ENCODE measurements at places on chromosomes 12 and 14. TPM values are rescaled to one million over a fixed set of nuclear protein-coding genes. Genes with fewer than 3 reads are reported as not detected.

GRCh38 chr12:58583529-58583928 is 336.8 kb downstream of the LRIG3 start:
- DNase-seq, result no peak

MYF5 gene
- not detected for total RNA-seq

NXPH4 gene
- not detected for total RNA-seq

TAS2R9 gene
- not detected for total RNA-seq

KRT81 gene
- total RNA-seq, result not detected

NKX2-1 gene
- not detected for total RNA-seq

DNA sequence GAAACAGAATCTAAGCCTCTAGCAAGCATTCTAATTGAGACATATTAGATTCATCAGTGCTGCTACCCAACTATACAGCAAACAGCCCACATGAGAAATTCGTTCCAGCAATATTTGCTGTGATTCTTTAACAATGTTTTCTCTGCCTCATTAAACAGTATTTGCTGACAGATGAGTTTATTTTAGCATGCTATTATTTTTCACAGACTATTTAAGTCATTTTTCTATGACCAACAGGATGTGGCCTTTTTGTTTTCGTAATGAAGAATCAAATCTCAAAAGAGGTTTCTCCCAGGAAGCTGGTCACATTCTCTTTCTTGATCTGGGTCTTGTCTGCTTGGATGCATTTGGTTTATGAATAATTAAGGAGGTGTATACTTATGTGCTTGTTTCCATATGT is 23.2 kb upstream of the SERPINA12 start:
- no peak for DNase-seq

TSPAN9 gene
- 116 TPM for total RNA-seq

DNA sequence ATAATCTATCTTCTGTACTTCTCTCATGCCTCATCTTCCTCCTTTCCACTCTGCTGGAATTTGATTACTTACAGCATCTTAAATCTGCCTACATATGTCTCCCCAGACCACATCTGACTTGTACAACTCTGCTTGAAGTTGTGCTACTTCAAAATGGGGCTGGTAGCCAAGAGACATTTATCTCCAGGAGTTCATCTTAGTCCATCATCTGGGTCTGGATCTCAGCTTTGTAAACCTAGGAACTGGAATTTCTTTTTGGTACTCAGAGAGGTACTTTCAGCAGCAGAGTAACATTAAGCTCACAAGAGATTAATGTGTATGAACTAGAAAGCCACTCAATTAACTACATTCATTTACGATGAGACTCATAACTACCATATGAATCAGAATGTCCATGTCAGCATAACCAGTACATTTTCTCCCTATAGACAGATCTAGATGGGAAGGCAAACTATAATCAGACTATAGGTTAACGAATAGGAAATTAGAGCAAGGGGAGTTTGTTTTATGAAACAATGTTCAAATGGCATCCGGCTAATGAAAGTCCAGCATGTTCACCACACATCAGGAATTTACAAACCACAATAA is 178.8 kb downstream of the CEP128 start:
- no peak for DNase-seq

ATN1 gene
- 144 TPM for total RNA-seq

DNA sequence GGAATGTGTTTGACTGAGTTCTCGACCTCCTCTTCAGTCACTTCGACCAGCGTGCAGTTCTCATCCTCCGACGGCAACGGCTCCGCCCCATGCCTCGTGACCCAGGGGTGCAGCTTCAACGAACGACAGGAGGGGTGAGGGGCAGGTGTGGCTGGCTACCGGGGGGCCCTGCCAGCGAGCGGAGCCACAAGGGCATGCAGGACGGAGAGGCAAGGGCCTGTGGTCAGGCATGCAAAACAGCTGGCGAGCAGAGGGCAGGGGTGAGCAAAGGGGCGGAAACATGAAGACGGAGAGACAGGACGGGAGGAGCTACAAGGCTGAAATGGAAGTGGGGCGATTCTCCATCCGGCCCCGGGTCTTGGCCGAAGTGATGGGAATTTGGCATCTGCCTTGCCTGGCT is 38.7 kb downstream of the P2RX4 start:
- DNase-seq, result no peak

DNA sequence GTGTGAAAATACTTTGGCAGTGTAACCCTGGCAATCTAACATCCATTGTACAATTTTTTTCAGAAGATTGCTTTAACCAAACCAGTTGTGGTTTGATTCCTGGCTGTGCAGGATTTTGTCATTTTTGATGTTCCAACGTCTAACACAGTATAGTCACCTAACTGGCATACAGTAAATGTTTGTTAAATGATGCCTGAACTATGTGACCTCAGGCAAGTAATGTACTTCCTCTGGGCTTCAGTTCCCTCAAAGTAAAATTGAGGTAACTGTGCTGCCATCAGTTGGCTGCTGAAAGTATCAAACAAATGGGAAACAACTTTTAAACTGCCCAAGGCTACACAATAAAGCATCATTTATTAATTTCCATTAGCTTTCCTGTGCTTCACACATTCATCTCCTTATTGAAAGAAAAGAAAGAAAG is 4.3 kb downstream of the TM7SF3 start:
- DNase-seq, result no peak

GRCh38 chr12:95396849-95397468 is 77.0 kb upstream of the METAP2 start:
- DNase-seq, result no peak

LPAR5 gene
- 2.7 TPM for total RNA-seq

DNA sequence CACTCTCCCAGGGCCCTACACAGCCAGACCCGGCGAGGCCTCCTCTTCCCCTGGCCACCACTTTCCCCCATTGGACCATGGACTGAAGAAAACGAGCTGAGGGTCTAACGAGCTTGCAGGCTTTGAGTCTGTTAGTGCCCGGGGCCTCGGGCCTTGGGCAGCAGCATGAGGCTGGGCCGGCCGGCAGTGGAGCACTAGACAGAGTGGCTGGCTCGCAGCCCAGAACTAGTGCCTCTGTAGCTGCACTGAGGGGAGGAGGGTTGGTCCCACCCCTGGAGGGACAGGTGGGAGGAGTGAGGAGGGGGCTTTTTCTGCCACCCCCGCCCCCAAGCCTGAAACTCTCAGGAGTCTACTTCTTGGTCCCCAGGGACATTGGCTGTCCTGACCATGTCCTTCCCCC is 38.7 kb downstream of the SLC6A12 start:
- DNase-seq, result no peak

VDR gene
- 2.3 TPM for total RNA-seq

DNA sequence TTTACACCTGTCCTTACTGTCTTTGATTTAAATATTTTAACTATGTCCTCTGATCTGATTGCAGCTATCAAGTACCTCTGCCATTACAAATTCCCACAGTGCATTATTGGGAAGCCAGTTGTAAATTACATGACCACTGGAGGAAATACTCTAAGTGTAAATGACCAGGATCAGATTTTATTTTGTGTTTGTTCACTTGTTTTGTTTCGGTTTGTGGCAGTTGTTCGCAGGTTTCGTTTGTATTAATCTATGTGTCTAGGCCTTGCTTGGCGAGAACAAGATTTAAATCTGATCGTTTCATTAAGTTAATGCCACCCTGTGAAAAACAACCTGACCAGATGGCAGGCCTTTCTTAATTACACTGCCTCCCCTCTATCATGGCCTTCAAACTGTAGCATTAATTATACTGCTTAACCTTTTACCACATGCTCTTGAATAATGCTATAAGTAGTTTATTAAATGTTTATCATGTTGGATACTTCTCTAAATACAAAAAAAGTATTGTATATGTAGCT is 990.1 kb downstream of the TMTC2 start:
- DNase-seq, result no peak

DNA sequence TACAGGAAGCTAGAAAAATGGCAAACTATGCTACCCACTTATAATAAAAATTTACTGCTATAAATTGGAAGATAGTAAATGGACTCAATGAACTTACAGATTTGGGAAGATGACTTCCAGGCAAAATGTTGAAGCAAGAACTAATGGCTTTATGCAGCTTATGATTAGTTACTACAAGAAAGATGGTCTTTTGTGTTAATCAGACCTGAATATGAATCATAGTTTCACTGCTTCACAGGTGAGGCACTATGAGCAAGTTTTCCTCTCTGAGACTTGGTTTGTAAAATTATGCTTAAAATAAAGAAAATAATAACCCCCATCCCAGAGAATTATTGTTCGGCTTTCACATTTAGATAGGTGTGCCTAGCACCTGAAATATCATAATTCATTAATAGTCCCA is 19.8 kb upstream of the DCN start:
- no peak for DNase-seq

DNA sequence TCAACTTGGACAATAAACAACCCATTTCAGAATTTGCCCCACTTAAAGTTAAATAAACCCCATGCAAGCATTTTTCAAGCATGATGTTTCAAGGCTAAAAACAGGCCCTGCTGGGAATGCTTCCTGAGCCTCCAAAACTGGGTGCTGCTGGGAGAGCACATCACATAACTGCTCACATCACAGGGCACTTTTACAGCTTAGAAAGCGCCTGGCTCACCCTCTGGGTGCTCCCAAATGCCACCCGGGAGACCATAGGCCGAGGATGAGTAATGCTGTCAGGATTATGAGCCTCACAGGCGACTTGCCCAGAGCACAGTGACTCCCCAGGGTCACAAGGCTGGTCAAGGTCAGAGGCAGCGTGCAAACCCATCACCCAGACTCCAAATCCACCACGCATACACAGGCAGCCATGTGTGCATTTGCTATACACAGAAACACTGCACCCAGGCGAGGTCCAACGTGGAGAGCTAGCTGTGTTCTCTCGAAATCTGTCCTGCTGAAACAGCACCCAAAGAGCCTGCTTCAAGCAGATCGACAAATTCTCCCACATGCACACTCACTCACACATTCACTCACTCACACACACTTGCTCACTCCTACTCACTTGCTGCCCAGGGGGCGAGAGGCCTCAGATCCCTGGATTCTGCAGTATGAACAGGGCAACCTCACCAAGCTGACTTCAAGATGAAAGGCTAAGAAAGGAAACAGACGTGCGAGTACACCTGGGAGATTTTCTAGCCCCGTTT is 58.7 kb downstream of the ITPK1 start:
- no peak for DNase-seq

- no peak for DNase-seq
Measured at GRCh38 chr12:124809878-124810277, 53.8 kb downstream of the SCARB1 start.

GRCh38 chr14:60984196-60984595 is 3.2 kb downstream of the SLC38A6 start:
- no peak for DNase-seq

DNA sequence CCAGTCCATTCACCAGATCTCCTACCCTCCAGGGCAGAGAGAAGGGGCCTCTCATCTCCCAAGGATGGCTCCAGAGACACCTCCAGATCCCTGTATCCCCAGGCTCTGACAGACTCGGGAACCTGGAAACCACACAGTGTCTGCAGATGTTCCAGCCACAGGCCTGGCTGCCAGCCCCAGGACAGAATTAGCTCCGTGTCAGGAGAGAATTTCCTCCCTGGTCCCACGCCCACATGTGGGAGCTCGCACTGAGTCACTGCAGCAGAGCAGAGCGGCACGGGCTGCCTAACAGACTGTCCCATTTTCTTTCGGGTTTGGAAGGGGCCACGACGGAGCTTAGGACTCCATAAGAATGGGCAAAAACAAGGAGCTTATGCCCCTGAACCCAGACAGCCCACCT is 33.6 kb downstream of the CMKLR1 start:
- peak; percentile 13 for DNase-seq

DNA sequence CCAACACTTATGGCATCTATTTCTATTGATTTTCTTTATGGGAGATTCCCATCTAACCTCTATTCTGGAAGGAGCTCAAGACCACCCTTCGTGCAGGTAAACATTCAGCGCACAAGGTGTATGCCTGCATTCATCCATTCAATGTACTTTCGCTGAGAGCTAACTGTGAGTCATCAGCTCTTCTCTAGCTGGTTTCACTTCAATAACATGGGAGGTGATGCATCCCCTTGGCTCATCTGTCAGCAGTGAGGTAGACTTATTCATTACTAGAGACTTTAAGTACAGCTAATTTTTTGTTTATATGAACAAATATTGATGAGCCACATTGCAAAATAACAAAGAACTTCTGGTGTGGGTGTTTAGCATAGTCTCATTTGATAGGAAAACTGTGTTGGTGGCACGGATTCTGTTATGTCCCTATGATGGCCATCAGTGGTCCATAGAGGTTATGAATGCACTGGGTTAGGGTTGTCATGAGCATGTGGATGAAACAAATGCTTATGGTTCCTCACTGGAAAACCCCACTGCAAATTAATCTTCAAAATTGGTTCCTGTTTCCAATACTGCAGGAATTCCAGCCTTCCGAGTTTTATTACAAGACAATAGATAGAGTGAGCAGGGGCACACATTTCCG is 1151.0 kb downstream of the BCL11B start:
- no peak for DNase-seq

DNA sequence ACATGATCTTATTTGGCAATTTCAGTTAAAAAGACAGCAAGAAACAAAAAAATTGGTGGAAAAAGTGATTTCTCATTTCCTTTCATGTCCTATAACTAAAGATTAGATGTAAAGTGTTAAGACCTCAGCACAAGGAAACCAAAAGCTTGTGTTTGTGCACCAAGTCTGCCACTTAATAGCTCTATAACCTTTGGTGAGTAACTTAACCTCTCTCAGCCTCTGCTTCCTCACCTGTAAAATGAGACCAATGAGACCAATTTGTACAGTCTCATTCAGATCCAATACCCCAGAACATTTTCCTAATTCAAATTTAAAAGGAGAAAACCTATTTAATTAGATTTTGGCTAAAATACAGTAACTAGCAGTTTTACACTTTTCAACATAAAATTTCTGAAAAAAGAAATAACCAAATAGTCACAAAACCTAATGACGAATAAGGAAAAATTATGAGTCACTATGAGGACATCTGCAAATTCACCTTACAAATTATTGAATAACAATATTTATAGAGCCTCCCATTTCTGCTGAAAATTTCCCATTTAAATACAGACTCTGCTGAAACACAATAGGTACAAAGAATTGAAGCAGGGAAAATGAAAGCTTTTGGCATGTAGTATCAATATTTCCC is 71.1 kb downstream of the EPS8 start:
- no peak for DNase-seq

NELL2 gene
- total RNA-seq, result 1.7 TPM

CHGA gene
- total RNA-seq, result 0.67 TPM

KRT73 gene
- 0.77 TPM for total RNA-seq

DNA sequence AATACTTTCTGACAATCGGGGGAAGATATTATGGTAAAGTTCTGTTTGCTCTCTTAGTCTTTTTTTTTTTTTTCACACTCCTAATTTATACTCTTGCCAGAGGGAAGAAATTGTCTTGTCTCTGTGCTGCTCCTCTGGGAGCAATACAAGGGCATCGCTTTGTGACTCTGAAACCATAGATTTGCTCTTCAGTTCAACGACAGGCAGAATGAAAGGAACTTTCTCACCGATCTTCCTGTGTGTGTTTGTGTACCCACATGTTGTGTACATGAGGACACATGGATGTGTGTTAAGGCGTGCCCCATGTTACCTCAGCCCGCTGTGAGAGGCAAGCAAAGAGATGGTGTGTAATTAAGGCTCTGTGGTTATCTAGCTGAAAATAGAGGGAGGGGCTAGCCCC is 457.6 kb downstream of the EGLN3 start:
- no peak for DNase-seq

BCL11B gene
- total RNA-seq, result 1.0 TPM
